Muscle of arm (tissue), 14 donors: ENCODE measurements at places on chromosomes 2 and 18. TPM values are rescaled to one million over a fixed set of nuclear protein-coding genes. Genes with fewer than 3 reads are reported as not detected.
A peak's percentile ranks its signal among the peaks of the same experiment; 100 is the strongest.

DNA sequence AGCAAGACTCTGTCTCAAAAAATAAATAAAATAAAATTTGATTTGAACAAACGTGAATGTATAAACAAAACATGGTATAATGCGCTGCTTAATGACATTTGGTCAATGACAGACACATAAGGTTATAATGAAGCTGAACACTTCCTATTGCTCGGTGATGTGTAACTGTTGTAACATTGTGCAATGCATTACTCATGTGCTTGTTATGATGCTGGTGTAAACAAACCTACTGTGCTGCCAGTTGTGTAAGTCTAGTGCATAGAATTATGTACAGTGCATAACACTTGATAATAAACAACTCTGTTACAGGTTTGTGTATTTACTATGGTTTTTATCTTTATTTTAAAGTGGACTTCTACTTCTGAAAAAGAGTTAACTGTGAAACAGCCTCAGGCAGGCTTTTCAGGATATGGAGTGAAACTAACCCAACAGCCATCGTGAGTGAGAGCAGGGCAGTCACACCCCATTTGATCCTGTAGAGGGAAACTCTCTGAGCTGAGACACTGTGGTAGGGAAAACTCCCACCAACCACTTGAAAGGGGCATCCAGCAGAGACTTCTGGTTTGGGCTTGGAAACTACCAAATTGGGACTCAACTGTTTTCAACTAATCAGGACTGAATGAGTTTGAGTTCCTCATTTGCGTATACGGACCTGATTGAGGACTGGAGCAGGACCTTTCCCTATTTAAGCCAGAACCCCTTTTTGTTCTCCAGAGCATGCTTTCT is 8.7 kb upstream of the RPRD1A start:
- DNase-seq = no peak

- no peak for DNase-seq
Measured at GRCh38 chr2:55883829-55884228, 39.8 kb downstream of the EFEMP1 start.

The DNMT3A gene
- 49.3 TPM for polyA plus RNA-seq

The MAP3K19 gene
- polyA plus RNA-seq = not detected

DNA sequence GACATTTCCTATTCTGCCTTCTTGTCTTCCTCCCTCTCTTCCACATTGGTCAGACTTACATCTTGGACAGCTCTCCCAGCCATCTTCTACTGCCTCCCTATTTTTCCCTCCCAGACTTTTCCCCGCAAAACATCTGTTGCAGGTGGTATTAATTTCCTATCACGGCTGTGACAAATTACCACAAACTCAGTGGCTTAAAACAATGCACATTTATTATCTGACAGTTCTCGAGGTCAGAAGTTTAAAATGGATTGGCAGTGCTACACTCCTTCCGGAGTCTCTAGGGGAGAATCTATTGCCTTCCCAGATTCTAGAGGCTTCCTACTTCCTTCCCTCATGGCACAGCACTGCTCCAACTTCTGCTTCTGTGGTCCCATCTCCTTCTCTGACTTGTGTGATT is 33.3 kb downstream of the STRADB start:
- peak; percentile 16 for DNase-seq

DNA sequence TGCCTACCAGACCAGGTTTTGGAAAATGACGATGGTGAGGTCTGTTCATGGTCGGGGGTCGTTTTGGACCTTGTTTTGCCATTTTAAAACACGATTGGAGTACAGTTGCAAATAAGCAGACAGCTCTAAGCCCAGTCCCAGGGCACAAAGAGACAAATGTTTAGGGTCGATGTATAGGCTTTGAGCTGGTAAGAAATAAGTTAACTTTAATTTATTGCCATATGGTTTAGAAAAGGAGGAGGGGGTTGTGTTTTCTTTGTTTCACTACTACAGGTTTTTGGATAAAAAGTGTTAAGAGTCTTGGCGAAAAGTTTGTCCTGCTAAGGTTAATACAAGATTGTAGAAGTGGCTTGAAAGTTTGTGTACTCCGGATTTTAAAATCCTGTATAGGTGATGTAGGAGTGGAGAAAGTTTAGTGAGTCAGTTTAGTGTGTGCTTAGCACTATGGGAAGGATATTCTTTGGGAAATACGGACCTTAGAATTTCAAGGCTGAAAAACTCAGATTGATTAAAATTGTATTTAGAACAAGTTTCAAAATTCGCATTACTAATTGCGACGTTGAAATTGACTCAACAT is 1.3 kb downstream of the KCMF1 start:
- no peak for DNase-seq

- no peak for DNase-seq
Measured at GRCh38 chr18:22731398-22731797, 201.7 kb upstream of the RBBP8 start.

DNA sequence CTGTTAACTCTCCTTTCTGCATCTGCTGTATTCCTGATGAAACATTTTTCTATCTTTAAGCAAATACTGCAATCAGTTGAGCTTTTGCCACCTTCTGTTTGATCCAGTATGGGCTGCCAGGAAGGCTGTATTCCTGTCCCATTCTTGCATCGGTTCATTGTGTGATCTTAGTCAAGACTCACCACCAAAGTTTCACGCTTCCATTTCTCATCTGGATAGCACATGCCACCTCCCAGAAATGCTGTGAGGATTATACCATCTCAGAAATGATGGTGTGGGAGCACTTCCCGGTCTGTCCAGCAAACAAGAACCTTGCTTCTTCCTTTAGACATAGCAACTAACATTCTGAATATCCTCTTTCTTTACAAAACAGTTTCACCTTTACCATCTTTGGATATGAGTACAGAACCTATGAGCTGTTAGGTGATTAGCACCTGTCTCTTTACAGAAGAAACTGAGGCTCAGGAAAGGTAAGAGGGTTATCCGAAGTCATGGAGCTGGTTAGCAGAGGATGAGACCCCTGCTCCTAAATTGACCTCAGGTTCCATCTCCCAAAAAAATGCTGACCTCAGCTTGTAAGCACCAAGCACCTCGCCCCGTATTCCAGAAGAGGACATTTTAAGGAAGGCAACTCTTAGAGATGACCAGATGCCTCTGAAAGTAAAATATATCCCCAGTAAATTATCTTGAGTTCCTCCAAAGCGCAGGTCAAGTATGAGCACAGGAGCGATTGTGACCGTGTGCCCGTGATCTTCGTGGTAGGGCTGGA is 56.8 kb downstream of the FEZ2 start:
- DNase-seq = no peak

The SKA1 gene
- 2.8 TPM for polyA plus RNA-seq

- DNase-seq = no peak
Measured at GRCh38 chr2:58479535-58480140, 238.5 kb upstream of the FANCL start.

DNA sequence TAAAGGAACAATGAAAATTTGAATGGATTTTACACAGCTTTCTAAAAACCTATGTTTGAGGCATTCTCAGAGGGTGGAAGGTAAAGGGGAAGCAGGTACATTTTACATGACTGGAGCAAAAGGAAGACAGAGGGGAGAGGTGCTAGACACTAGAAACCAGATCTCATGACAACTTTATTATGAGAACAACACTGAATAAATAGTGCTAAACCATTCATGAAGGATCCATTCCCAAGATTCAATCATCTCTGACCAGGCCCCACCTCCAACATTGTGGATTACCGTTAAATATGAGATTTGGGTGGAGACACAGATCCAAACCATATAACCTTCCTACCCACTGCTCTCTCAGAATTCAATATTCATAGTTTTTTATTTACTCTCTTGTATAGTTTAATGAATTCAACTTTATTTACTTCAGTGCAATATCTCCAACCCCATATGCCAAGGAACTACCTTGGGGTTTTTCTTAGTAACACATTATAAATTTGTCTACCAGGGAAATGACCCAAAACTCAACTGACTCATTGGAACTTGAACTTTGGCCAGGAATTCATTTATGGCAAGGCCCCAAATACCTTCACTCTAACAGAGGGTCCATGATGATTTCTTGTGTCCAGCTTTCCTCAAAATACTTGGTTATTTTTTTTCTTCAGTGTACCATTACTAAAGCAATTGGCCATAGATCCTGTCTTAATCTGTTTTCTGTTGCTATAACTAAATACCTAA is 317.8 kb downstream of the GULP1 start:
- DNase-seq = no peak

The ASB18 gene
- polyA plus RNA-seq = 4.2 TPM

- DNase-seq = no peak
Measured at GRCh38 chr2:212863185-212863588, 288.2 kb downstream of the IKZF2 start.

The ALPG gene
- not detected for polyA plus RNA-seq

The RGPD3 gene
- 0.05 TPM for polyA plus RNA-seq

The TMEM185B gene
- 14.7 TPM for polyA plus RNA-seq

GRCh38 chr2:212032536-212033219 is 505.9 kb downstream of the ERBB4 start:
- DNase-seq = no peak

The ERBB4 gene
- not detected for polyA plus RNA-seq

DNA sequence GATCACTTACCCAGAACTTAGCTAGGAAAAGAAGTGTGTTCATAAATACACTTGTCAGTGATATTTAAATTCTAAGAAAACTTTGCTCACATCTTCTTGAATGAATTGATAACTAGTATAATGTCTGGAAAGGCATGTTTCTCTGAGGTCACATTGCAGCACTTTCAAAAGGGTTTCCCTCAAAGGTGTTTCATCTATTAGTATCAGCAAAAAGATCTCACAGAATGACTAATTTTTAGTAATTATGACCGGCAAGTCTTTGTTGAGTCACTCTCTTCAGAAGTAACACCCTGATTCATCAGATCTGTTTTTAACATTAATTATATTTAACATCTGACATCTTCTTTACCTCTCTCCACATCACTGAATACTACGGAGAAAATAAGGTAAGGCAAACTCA is 222.3 kb downstream of the IKZF2 start:
- no peak for DNase-seq

DNA sequence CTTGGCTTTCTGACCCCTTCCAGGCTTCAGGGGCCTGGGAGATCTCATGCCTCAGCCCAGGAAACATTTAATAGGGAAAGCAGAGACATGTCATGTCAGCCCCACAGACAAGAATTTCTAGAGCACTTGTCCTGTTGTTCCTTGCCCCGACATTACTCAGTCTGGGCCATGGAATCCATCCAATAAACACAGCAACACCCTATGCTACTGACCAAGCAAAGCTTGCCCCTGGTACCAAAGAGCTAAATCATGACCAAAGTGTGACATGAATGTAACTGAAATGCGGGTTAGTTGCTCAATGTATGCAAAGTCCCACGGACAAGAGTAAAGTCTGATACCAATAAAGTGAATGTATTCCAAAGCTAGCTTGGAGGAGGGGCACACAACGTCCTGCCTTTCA is 35.1 kb downstream of the EHD3 start:
- no peak for DNase-seq

The HJURP gene
- polyA plus RNA-seq = 13.0 TPM

- DNase-seq = no peak
Measured at GRCh38 chr2:228268756-228269155, 87.3 kb upstream of the SPHKAP start.

DNA sequence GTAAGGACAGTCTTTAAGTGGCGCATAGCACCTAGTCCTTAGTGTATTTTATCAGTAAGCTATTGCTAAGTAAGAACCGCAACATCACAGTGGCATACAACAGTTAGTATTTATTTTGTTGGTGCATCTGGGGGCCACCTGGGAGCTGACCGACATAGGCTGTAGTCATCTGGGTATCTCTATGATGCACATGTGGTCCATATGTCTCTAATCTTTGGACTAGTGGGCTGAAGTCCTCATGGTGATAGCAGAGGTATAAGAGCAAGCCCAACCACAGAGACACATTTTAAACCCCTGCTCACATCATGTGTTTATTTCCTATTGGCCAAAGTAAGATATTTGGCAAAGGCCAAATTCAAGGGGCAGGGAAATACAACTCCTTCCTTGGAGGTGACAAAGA is 2.9 kb downstream of the CAMKMT start:
- DNase-seq = no peak

The PARD3B gene
- 8.0 TPM for polyA plus RNA-seq

The NEU2 gene
- not detected for polyA plus RNA-seq

GRCh38 chr18:10088734-10089133 is 174.9 kb downstream of the VAPA start:
- DNase-seq = no peak

GRCh38 chr2:159904959-159905305 is 106.9 kb upstream of the CD302 start:
- DNase-seq = no peak

DNA sequence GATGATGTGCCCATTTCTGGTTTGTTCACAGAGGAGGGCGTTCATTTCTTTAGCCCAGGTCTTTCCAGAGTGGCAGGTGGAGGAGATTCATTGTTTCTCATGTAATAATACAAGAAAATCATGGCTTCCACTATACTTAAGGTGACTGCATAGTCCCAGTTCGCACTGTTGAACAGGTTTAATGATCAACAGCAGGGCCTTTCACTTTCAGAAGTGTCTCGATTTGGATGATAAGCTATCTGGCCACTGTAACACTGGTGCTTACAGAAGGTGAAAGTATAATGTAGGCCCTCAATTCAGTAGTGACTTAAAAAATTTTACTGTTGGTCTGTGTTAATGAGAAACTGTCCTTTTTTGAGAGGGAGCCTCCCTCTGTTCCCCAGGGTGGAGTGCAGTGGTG is 1.4 kb downstream of the RMC1 start:
- DNase-seq = no peak

- no peak for DNase-seq
Measured at GRCh38 chr2:176745543-176746200, 466.9 kb upstream of the HNRNPA3 start.

GRCh38 chr2:145760781-145761649 is 1241.1 kb upstream of the ZEB2 start:
- DNase-seq = peak; percentile 42

- no peak for DNase-seq
Measured at GRCh38 chr2:136305517-136306192, 187.7 kb upstream of the CXCR4 start.

The NMUR1 gene
- 0.11 TPM for polyA plus RNA-seq

The DNAJC27 gene
- 7.7 TPM for polyA plus RNA-seq

- DNase-seq = no peak
Measured at GRCh38 chr2:38074058-38074763, 1.7 kb downstream of the CYP1B1 start.

The ARHGEF33 gene
- 0.81 TPM for polyA plus RNA-seq

- DNase-seq = no peak
Measured at GRCh38 chr2:173797586-173798263, 167.4 kb downstream of the SP3 start.

DNA sequence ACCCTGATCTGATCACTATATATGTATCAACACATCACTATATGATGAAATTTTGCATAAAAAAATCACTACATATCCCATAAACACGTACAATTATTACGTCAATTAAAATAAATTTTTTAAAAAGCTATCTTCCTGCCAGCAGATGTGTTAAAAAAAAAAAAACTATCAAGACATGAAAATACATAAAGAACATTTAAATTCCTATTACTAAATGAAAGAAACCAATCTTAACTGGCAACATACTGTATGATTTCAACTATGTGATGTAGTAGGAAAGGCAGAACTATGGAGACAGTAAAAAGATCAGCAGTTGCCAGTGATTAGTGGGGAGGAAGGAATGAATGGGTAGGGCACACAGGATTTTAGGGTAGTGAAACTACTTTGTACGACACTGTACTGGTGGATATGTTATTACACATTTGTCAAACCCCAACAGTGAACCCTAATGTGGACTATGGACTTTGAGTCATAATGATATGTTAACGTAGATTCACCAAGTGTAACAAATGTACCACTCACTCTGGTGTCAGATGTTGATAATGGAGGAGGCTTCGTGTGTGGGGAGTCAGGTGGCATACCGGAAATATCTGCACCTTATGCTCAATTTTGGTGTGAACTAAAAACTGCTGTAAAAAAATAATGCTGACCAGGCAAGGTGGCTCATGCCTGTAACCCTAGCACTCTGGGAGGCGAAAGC is 27.4 kb downstream of the USP34 start:
- no peak for DNase-seq

- no peak for DNase-seq
Measured at GRCh38 chr2:17401096-17401495, 117.1 kb downstream of the RAD51AP2 start.
